NCI-H524 (cell line): ENCODE measurements at places on chromosomes 4 and X.
A peak's percentile ranks its signal among the peaks of the same experiment; 100 is the strongest.

- DNase-seq, result no peak
Observed at GRCh38 chr4:32789026-32789608, 2068.9 kb downstream of the PCDH7 start.

- no peak for DNase-seq
Observed at GRCh38 chr4:54548831-54549460, 108.8 kb upstream of the KIT start.

DNA sequence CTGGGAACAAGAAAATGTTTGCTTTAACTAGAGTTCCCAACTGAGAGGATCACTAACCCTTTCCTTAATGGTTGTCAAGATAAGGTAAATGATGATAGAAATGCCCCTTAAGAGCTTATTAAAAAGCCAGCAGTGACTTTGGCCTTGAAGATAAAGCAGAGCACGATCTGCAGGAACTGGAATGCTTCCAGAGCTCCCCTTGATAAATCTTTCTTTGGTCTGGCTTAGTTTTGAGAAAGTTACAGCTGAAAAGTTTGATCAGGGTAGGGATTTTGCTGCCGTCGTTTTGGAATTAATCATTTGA lies 64.0 kb downstream of the PTTG2 start:
- no peak for DNase-seq

GRCh38 chr4:19557161-19557560 lies 694.5 kb upstream of the SLIT2 start:
- DNase-seq, result no peak

DNA sequence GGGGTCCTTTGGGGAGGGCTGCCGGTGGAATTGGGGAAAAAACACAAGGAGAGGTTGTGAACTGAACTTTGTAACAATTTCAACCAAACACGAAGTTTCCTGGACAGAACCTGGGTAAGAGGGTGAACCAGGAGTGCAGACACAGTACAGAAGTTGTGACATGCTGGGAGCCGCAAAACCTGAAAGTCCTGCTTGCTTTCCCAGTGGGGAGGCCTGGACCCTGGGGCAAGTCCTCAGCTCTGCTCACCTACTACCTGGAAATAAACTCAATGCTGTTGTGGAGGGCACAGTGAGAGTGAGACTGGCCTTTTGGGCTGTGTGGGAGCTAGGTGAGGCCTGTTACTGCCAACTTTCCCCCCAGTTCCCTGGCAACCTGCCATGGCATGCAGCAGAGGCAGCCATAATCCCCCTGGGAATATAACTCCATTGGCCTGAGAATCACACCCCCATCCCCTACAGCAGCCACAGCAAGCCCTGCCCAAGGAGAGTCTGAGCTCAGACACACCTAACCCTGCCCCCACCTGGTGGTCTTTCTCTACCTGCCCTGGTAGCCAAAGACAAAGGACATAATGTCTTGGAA lies 162.8 kb downstream of the THOC2 start:
- no peak for DNase-seq

DNA sequence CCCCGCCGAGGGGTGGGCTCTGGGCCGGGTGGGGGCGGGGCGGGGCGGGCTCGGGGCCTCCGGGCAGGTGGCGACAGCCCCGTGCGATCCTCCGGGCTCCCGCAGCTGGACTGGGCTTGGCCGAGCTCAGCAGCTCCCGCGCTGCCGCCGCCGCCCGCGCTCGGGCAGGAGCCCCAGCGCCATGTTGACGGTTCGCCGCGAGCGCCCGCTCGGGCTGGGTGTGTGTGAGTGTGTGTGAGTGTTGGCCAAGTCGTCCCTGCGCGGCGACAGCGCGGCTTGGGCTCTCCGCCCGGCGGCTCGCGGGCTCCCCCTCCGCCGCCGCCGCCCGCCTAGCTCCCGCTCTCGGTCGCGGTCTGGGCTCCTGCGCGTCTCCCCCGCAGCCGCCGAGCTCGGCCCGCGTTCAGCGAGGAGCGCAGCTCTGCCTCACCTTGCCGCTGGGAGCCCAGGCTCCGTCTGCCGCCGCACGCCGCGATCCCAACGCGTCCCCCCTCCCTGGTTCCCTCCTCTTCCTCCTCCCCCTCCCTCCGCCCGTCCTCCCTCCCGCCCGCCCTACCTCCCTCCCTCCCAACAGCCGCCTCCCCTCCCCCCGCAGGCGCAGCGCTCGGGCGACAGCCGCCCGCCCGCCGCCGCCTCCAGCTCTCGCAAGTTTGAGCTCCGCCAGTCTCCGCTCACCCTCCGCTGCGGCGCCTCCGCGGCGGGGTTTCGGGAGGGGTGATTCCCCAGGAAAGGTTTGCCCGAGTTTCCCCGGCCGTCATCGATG lies at the start of gene BCOR:
BCOR (minus strand) TSS at position 455 of the 760 bp plus-strand sequence. CDS start 20,029 bp downstream, outside the sequence.
- peak; percentile 59 for DNase-seq

GRCh38 chrX:10110984-10111363 lies 45.8 kb upstream of the CLCN4 start:
- no peak for DNase-seq

GRCh38 chr4:87451537-87451936 lies 29.2 kb downstream of the NUDT9 start:
- no peak for DNase-seq

GRCh38 chrX:51862920-51863319 lies 30.5 kb upstream of the MAGED1 start:
- DNase-seq, result no peak

DNA sequence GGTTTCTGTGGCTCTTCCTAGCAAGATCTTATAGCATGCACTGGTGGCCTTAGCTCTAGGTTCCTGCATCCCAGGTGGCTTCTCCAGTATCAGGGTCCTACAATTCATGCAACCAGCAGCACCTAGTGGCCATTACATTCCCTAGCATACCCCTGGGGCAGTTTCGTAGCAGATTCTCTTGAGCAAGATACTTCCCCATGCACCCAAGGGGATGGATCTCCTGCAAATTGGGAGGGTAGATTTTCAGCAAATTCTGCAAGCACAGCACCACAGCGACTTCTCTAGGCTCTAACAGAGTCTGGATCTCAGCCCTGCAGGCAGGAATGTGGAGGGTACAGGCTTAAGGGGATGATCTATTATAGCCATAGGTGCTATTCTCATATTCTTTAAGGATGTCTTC lies 13.1 kb upstream of the SLC9B1 start:
- DNase-seq, result peak; percentile 36

- DNase-seq, result no peak
Observed at GRCh38 chr4:100311181-100311580, 120.9 kb upstream of the DDIT4L start.

DNA sequence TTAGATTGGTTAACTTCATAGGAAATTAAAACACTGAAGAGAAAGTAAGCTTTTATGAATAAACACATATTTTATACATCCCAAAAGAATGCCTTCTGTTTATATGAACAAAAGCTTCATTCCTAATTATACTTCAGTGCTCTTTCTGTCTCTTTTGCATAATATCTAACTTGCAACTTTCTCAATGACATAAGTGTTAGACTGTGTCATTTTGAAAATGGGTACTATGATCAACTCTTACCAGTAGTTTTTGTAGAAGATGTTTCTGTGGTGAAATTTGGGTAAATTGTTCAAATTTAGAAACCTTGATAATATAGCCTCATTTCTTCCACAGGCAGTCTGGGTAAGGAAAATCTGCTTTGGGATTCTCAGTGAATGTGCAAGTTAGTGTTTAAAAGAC lies 991.4 kb downstream of the CCSER1 start:
- no peak for DNase-seq

GRCh38 chr4:30866346-30866745 lies 146.2 kb downstream of the PCDH7 start:
- DNase-seq, result no peak

- DNase-seq, result peak; percentile 37
Observed at GRCh38 chr4:7828011-7828720, 111.5 kb downstream of the AFAP1 start.

GRCh38 chrX:17851874-17852273 lies 9.2 kb downstream of the RAI2 start:
- no peak for DNase-seq

GRCh38 chrX:10325611-10326010 lies 168.8 kb downstream of the CLCN4 start:
- no peak for DNase-seq

- no peak for DNase-seq
Observed at GRCh38 chrX:116493271-116493670, 30.5 kb upstream of the CT83 start.

DNA sequence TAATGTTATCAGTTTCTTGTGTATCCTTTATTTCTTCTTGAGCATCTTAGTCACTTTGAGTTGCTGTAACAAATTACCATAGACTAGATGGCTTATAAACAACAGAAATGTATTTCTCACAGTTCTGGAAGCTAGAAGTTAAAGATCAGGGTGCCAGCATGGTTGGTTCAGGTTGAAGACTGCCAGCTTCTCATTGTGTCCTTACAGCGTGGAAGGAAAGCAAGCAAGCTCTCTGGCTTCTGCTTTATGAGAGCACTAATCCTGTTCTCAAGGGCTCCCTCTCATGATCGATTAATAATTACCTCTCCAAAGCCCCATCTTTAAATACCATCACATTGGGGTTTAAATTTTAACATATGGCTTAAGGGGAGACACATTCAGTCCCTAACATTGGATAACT lies 497.2 kb downstream of the RAPGEF2 start:
- DNase-seq, result no peak

DNA sequence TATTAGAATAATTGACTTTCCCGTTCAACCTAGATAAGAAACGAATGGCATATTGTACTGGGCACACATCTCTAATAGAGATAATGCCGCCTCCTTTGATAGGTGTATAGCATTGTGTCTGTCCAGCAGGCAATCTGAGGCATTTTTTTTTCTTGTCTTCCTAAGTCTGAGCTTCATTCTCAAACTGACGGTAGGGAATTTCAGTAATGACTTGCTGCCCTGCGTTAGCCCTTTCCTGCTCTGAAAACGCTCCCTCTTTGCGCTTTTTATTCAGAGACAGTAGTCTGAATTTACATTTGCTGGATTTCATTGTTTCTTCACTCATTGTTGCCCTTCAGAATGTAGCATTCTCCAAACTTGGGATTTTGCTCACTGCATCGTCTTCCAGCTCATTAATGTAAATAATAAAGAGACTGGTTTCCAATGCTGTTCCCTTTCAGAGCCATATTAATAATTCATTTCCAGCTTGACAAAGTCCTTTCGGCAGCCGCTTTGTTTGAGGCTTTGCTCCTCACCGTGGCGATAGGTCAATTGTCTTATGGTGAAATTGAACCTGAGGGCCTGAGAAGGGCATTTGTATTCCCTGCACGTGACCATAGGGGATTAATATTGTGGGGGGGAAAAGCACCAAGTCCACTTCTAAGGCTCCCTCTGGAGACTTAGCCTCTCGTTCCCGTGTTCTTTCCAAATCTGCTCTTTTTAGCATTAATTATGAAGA lies 412.1 kb downstream of the SMARCA1 start:
- DNase-seq, result no peak

DNA sequence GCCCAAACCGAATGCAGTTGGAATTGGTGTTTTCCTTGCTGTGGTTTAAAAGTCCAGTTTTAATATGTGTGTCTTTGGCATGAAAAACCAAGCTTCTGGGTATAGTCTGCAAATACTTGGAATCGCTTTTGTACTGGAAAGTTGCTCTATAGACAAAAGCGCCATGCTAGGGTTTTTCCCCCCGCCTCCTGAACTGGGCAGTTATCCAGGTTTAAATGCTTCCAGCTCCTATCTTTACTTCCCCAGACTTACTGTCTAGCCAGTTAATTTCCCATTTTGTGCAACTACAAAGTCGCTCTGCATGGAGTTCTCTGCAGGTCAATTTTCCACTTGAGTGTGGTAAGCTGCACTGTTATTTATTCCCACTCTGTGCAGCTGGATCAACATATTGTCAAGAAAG lies 2.7 kb downstream of the RASL11B start:
- peak; percentile 90 for DNase-seq

DNA sequence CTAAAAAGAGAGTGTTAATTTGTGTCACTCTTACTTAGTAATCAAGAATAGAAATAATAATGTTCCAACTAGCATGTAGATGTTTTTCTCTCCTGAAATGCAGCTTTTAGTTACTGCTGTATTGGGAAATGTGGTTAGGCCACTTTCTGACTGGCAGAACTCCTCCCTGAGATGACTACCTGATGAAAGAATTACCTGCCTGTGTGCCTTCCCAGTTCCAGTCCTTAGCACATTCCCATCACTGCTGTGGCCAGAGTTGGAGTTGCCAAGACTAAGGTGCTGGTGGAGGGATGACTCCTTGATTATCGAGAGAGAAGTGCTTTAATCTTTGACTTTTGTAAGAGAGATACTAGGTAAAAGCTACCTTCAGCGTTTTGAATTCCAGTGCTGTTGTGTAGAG lies 9.5 kb downstream of the GAB1 start:
- no peak for DNase-seq

- no peak for DNase-seq
Observed at GRCh38 chrX:72659723-72660122, 54.4 kb downstream of the PHKA1 start.

- peak; percentile 78 for DNase-seq
Observed at GRCh38 chr4:65670331-65671031, at the start of gene EPHA5. Gene EPHA5, minus strand, starts transcription at chr4:65670489. Its CDS starts 747 bp downstream, at chr4:65669742.

DNA sequence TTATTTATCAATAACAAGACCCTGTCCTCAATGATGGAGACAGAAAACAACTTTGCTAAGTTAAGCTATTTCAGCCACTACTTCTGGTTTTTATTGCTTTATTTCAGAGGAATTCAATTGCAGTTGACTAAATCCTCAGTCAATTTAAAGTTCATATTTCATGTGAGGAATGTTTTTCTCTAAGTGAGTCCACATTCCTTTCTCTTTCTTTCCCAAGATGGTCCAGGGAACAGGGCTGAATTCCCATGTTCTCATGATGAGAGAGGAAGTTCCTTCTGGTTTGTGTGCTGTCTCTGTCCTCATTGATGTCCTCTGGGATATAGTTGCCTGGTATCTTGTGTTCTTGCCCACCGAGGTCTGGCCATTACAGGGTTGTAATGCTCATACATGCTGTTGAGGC lies 117.2 kb downstream of the SLIT2 start:
- DNase-seq, result no peak

- no peak for DNase-seq
Observed at GRCh38 chrX:13257223-13258051, 62.4 kb downstream of the ATXN3L start.
